Panc1 (cell line): ENCODE measurements at places on chromosomes 12 and 14. TPM values are rescaled to one million over a fixed set of nuclear protein-coding genes. Genes with fewer than 3 reads are reported as not detected.

Gene AICDA
- not detected for total RNA-seq

Gene FOXN4
- total RNA-seq, result 0.08 TPM

Gene DLK1
- 0.69 TPM for total RNA-seq

GRCh38 chr12:55673638-55674037 lies 34.1 kb downstream of the ITGA7 start:
- no peak for DNase-seq

GRCh38 chr12:19382111-19382526 lies 57.2 kb upstream of the AEBP2 start:
- no peak for DNase-seq

- DNase-seq, result no peak
Measured at GRCh38 chr12:32034045-32034444, 72.6 kb upstream of the BICD1 start.

Gene BDKRB2
- total RNA-seq, result 0.05 TPM

DNA sequence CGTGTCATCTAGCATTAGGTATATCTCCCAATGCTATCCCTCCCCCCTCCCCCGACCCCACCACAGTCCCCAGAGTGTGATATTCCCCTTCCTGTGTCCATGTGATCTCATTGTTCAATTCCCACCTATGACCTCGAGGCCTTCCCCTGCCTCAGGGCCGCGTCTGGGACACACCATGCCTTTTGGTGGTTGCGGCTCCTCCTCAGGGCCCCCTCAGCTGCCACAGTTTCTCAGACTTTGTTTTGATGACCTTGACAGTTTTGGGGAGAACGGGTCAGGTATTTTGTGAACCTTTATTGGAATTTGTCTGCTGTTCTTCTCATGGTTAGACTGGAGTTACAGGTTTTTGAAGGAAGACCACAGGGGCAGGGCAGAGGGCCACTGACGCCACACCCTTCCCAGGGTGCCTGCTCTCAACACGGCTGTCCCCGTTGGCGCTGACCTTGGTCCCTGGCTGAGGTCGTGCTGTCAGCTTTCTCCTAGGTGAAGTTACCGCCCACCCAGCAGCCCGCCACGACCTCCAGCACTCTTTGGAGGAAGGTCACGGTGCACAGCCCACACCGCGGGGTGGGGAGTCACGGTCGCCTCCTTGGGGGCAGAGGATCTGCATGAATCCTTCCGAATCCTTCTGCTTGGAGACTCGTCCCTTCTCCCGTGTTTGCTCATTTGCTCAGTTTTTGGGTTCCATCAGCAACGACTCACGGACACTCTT lies 130.5 kb downstream of the KIF26A start:
- DNase-seq, result no peak

- no peak for DNase-seq
Measured at GRCh38 chr14:46769292-46769691, 117.7 kb upstream of the RPL10L start.

DNA sequence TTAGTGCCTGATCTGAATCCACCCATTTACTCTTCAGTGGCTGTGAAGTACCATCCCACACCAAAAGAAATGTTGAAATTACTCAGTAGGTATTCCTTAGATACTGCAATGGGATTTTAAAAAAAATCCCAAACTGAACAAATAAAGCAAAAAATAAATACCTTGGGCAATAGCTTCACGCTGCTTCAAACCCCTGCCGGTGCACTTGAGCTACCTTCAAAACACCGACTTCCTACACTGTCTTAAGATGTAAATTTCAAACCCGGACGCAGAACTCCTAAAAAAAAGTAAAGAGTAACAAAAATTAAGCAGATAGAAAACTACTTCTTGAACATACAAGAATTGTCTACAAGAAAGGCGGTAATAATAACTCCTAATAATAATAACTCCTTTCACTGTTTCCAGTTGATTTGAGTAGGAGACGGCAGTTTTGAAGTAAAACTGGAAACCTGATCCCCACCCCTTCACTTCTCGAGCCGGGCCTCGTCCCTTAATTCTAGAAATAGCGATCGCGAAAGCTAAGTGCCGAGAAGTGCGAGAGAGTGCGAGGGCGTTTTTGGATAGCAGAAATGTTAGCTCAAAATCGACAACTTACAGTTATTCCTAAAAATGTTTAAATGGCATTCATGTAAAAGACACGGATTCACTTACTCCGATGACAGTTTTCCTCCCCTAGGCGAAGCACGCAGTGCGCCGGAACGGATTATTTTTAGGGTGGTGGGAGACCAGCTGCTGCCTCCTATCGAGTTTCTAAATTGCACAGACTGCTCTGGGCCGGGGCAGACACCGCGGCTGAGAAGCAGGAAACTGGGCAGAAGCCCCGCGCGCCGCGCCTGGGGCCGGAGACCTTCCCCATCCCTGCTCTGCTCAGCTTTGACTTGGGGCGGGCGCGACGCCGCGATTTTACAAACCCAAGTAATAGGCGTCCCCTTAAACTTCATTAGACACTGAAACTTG lies at the start of gene ABCC9:
Gene ABCC9 (minus strand): TSS at position 878 of the 957 bp plus-strand sequence. CDS start 4,752 bp downstream, outside the sequence.
- DNase-seq, result no peak

- no peak for DNase-seq
Measured at GRCh38 chr14:71271166-71271945, 364.1 kb downstream of the PCNX1 start.
